ENCODE measurements at places on chromosomes 13 and 19. TPM values are rescaled to one million over a fixed set of nuclear protein-coding genes. Genes with fewer than 3 reads are reported as not detected.

GRCh38 chr13:76473552-76474134 is 412.6 kb downstream of the KCTD12 start:
- peak; percentile 56 for DNase-seq

The ZNF728 gene
- total RNA-seq = not detected

DNA sequence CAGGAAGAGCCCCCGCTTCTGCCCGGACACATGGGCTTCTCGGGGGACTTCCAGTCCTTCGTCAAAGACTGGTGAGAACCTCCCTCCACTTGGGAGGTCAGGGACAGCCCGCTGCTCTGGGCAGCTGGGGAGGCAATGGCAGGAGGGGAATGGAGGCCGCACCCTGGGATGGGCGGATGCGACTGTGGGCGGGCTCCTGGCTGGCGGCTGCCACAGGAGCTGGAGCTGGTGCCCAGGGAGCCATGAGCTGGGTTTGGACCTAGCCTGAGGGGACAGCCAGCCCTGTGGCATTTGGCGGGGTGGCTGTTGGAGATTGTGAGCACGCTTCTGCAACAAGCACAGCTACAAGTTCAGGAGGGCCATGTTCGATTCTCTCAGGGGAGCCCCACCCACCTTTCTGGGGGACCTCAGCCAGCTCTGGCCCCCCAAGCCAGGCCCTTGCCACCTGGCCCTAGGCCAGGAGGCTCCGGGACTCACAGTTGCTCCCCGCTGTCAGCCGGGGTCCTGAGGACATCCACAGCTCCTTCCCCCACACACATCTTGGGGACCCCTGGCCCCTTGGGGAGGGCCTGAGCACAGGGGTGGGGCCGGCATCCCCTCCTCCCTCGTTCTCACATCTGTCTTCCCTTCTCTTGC is 3.0 kb upstream of the TGFBR3L start:
- DNase-seq = no peak

GRCh38 chr13:109385242-109385560 is 401.2 kb downstream of the IRS2 start:
- DNase-seq = no peak

The TIMM29 gene
- 18.7 TPM for total RNA-seq

- DNase-seq = no peak
Observed at GRCh38 chr19:18475004-18475453, 37.1 kb upstream of the ISYNA1 start.

GRCh38 chr19:5774921-5775320 is 9.6 kb downstream of the PRR22 start:
- DNase-seq = no peak

DNA sequence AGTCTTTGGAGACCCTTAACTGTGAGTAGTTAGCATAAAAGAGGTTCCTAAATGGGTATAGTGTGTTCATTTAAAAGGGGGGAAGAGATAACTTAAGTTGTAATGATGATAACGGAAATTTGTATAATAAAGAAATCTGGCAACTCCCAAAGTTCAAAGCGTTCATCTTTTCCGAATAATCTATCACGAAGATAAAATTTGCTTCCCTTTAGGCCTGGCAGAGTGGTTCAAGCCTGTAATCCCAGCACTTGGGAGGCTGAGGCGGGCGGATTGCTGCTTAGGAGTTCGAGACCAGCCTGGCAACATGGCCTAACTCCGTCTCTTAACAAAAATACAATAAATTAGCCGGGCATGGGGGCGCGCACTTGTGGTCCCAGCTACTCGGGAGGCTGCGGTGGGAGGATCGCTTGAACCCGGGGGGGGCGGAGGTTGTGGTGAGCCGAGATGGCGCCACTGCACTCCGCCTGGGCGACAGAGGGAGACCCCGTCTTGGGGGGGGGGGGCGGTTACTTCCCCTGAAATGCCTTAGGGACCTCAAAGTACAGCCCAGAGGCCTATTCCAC is 934 bp downstream of the N4BP2L2 start:
- DNase-seq = no peak

The CCDC169 gene
- total RNA-seq = 4.9 TPM

The LTBP4 gene
- 36.8 TPM for total RNA-seq

DNA sequence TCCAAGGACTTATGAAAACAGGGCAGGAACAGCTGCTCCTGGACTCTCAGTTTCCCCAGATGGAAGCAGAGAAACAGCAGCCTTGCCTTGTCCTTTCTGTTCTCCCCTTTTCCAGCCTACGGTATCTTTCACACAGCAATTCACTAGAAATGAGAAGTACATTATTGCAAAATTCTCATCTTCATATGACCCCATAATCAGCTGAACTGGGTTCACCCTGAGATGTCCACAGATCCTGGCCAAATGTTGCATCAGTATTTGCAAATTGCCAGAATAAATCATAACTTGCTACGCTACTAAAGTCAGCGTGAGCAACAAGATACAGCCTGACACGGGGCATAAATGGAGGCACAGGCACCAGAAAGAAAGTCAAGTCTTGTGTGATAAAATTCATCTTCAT is 16.1 kb downstream of the VSTM1 start:
- DNase-seq = no peak

GRCh38 chr19:4052114-4052992 is 14.3 kb downstream of the ZBTB7A start:
- no peak for DNase-seq

- no peak for DNase-seq
Observed at GRCh38 chr19:30563691-30564090, 191.5 kb downstream of the ZNF536 start.

- no peak for DNase-seq
Observed at GRCh38 chr13:99459099-99459850, 42.0 kb upstream of the TM9SF2 start.

GRCh38 chr13:82747291-82747690 is 1135.0 kb downstream of the SLITRK1 start:
- no peak for DNase-seq

GRCh38 chr19:8528500-8528899 is 14.5 kb upstream of the ZNF414 start:
- DNase-seq = no peak

The PODNL1 gene
- total RNA-seq = 0.45 TPM

GRCh38 chr19:10836479-10837330 is 693 bp upstream of the TMED1 start:
- peak; percentile 76 for DNase-seq

The POU2F2 gene
- 3.7 TPM for total RNA-seq

DNA sequence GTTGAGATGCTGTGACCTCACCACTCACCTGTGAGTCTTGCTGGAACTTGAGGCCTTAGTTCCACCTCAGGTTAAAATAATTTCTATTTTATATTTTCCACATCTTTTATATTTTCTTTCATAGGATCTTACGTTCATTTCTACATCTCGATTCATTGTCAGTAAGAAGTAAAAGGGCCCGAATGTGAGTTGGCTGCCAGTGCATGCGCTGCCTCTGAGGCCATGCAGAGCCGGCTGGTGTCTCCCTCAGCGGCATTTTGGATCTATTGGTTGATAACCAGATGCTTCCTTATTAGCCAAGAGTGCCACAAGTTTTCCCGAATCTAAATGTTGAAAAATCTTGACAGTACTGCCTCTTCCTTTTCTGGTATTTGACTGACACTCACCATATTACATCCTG is 347.3 kb downstream of the TEX29 start:
- no peak for DNase-seq

The SIX5 gene
- total RNA-seq = 3.4 TPM

The GPR12 gene
- 25.2 TPM for total RNA-seq

The RUBCNL gene
- 11.3 TPM for total RNA-seq

DNA sequence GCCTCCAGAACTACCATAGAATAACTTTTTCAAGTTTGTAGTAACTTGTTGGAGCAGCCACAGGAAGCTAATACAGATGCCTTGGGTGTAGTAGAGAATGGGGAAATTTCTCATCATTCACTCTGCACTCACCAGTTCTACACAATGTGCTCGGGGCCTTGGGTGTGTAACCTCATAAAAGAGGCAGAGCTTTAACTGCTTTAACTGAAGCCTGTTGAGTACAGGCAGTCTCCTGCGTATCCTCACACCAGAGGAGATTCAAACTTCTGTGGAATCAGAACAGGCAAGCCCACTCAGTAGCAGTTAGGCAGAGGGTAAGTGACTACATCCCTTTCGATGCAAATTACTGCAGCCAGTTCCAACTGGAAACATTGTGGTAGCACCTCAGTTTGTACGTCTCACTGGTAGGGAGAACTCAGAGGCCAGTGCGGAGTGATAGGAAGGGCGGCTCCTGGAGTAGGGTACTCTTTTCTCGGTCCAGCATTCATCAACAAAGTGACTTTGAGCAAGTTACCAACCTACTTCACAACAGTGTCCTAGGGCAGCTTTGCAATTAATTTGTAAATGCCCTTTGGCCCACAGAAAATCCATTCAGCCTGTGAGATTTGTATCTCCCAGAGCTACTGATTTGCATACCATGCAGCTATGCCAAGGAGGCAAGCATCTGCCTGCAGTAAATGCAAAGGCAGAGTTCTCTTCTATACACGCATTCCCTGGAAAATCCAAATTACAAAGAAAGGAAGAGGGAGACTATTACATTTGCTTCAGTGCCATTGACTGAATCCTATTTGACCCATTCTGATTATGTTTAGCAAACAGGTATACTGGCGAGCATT is 904.3 kb downstream of the DIAPH3 start:
- no peak for DNase-seq

- no peak for DNase-seq
Observed at GRCh38 chr19:46232029-46232428, 2.5 kb downstream of the IGFL1 start.

The RASGRP4 gene
- total RNA-seq = 0.36 TPM

GRCh38 chr13:105200181-105200580 is 1335.3 kb downstream of the EFNB2 start:
- DNase-seq = no peak

GRCh38 chr13:40379196-40379595 is 287.2 kb downstream of the FOXO1 start:
- DNase-seq = no peak

GRCh38 chr19:16328824-16329482 is 4.3 kb downstream of the KLF2 start:
- DNase-seq = no peak

DNA sequence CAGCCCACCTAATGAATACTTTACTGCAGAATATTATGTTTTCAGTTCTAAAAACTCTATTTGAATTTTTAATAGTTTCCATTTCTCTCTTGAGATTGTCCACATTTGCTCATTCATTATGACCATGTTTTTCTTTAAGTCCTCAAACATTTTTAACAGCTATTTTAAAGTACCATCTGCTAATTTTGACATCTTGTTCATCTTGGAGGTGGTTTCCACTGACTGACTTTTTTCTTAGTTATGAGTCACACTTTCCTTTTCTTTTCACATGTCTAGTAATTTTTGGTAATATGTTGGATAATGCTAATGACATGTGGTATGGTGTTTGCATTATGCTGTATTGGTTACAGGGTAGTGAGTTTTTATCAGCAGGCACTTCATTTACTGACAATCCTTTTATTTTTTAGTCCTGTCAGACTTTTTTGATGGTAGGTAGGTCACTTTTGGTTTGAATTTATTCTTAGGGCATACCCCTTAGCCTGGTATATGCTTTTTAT is 15.4 kb upstream of the ESD start:
- no peak for DNase-seq

- DNase-seq = no peak
Observed at GRCh38 chr19:29896802-29897201, 45.2 kb upstream of the URI1 start.

- no peak for DNase-seq
Observed at GRCh38 chr13:112464720-112465119, 88.6 kb downstream of the SPACA7 start.

The PALM3 gene
- total RNA-seq = 2.2 TPM

Data from cerebellum (tissue), 4 donors.